ENCODE measurements at places on chromosomes 6 and 20.
A peak's percentile ranks its signal among the peaks of the same experiment; 100 is the strongest.

GRCh38 chr6:453152-453551 is 61.6 kb downstream of the IRF4 start:
- no peak for DNase-seq

DNA sequence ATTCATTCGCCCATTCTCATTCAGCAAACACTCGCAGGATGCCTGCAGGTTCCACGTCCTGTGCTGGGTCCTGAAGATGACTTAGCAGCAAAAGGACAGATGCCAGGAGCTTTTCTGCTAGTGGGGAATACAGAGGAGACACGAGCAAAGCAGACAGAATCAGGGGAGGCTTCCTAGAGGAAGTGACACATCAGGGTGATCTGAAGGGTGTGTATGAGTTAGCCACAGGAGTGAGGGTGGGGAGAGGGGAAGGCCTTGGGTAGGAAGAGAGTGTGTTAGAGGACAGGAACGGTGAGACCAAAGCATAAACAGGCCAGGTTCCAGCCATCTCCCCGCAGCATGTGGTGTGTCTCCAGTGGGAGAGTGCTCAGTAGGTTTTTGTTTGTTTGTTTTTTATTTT is 73.4 kb upstream of the GTSF1L start:
- DNase-seq = no peak

DNA sequence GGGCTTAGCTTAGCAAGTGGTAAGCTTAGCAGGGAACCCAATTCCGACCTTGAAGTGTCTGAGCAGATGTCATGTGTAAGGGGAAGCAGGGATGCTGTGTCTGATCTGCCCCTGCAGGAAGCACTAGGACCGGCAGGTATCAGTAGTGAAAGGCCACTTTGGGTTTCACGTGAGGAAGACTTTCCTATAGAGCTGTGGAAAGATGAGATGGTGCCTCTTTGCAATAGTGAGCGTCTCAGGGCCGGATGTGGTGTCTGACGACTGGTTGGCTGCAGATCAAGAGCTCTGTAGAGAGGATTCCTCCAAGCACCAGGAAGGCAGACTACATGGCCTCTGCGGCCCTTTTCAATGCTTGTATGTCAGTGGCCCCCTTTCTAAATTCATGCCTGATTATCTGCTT is 98.3 kb downstream of the TIAM2 start:
- no peak for DNase-seq

DNA sequence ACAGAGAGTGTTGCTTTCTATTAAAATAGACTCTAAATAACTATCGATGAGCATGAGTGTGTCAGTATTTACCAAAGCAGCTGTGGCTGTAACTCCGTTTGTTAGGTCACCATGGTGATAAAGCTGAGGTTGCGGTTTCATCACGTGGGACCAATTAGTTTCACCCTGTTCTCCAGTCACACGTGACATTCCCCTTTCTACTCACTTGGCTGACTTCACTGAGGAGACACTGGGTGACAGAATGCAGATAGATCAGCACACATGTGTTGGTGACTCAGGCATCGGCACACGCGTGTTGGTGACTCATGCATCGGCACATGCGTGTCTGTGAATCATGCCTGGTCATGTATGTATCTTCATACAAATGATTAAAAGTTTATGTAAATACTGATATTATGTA is 285.4 kb downstream of the THBS2 start:
- peak; percentile 82 for DNase-seq

- no peak for DNase-seq
Observed at GRCh38 chr20:40925829-40926510, 102.7 kb upstream of the TOP1 start.

DNA sequence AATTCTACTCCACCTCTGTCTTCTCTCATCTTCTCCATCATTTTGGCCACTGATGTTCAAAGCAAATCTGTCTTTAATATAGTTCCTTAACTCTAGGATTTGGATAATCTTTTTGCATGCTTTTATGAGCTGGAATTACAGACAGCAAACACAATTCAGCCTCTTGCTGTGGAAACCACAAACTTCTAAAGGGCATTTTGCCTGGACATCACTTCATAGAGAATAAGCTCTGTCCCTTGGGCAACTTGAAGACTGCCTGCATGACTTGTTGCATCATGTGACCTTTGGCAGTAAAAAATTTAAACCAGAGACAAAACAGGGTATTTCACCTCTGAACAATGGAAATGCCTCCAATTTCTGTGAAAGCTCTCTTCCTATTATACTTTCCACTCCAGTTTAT is 74.1 kb upstream of the HDDC2 start:
- DNase-seq = no peak

DNA sequence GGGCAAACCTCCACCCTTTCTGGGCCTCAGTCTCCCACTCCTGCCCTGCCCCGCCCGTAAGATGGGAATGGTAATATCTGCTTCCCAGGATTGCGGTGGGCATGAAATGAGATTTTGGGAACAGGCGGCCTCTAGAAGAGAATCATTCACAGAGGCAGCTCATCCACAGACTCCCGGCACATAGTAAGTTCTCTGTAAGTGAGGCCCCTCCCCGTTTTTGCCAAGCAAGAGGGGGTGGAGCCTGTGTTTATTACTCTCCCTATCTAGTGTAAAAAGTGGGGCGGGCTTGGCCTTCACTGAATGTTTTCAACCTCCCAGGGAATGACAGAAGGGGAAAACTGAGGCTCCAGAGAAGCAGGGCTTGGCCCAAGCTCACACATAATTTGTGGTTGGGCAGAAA is 20.0 kb downstream of the SUN5 start:
- DNase-seq = peak; percentile 83

DNA sequence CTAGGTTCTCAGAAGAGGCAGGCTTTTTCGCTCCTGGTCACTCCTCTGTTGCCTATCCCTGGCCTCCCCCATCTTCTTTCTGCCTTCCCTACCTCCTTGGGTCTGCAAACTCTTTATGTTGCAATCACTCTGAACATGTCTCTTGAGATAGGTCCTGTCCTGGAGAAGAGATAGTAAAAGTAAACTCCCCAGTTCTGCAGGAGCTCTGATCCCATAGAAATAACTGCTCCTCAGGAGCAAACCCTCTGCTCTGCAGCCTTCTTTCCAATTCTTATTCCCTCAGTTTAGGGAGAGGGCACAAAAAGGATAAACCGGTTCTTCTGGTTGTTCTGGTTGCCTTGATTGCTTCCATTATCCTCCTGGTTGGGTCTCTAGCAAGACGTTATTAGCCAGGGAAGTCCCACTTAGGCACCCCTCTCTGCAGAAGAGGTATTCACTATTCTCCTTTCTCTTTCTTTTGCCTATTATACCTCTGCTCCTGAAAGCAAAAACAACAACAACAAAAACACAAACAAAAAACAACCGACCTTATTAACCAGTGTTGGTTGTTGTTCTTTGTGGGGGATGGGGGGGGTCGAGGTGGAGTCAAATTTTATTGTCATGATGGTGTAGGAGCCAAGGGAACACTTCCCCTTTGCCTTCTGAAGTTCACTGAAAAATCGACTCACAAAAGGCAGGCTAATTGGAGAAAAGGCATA is 973 bp downstream of the TRIM38 start:
- DNase-seq = no peak

GRCh38 chr20:12957968-12958367 is 50.8 kb upstream of the SPTLC3 start:
- no peak for DNase-seq

GRCh38 chr6:41518118-41518517 is 28.1 kb upstream of the FOXP4 start:
- no peak for DNase-seq

GRCh38 chr20:7994809-7995208 is 24.8 kb downstream of the TMX4 start:
- no peak for DNase-seq

DNA sequence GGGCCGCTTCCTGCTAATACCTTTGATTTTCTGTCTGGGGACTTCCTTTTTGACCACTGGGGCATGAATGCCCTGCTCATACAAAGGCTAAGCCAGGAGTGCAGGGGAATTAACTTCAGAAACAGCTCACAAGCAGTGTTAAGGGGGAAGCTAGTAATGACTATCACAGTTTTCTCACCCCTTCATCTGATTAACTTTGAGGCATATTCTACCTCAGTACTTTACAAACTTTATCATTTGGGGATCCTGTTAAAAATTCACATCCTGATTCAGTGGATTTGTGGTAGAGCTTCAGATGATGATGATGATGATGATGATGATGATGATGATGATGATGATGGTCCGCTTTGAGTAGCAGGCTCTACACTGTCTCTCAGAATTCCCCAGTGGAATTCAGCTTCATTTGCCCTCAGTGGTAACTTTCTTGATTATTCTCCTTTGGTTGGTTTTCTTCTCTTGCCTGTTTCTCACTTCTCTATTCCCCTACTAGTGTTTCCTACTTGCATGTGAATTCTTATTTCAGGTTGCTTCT is 78.4 kb upstream of the TMEM170B start:
- no peak for DNase-seq

- DNase-seq = no peak
Observed at GRCh38 chr6:40948570-40948969, 90.5 kb downstream of the UNC5CL start.

DNA sequence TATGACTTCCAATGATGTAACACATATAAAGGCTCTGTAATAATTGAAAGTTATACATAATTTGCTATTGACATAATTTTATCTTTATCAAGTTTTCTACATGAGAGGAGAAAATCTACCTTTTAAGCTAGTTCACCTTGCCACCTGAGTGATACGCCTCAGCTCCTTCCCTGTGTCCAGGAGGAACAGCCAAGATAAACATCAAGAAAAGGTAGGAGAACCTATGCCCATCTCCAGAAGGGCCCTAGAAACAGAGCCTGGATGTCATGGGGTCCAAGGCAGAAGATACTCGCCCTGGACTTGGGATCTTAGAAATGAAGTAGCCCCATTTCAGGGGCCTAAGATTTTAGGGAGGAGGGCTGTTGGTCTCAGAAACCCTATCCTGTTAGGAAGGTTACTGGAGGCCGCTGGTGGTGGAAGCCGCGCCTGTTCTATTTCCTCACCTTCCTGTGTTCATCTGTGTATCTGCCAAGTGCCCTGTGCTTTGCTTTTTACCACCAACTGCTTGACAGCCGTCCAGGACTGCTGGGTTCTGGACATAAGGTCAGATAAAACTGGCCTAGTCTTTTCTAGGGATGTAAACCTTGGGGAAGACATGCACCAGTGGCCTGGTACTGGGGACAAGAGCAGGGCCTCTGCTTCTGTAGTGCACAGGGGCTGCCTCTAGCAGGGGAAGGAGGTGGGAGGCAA is 178.5 kb downstream of the ARID1B start:
- DNase-seq = no peak

- DNase-seq = no peak
Observed at GRCh38 chr6:70099732-70100131, 203.2 kb downstream of the COL9A1 start.

DNA sequence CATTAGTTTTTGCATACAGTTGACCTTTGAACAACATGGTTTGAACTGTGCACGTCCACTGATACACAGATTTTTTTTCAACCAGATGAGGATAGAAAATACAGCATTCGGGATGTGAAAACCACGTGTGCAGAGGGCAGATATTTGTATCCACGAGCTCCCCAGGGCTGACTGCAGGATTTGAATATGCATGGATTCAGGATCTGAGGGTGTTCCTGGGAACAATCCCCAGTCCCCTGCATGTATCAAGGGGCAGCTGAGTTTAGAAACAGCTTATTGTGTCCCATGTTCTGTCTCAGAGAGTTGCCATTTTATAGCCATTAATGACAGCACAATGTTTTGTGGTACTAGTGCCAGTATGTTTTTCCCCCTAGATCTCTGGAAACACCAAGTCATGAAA is 53.6 kb downstream of the CD164 start:
- no peak for DNase-seq

DNA sequence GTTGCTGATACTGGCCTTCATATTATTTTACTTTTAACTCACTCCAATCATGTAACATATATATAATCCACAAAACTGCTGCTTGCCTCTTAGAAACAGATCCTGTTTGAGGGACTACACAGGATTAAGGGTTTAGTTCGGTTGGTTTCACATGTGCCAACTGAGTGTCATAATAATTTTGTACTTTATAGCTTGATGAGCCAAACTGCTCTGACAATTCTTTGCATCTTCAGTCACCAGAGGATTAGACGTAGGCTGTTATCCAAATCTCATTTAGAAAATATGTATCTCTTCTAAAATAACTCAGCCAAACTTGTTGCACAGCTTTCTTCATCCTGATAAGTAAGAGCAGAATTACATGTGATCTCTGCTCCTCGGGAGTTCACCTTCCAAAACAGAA is 643.6 kb upstream of the PTCHD4 start:
- DNase-seq = no peak

GRCh38 chr6:138535728-138536455 is 36.6 kb upstream of the NHSL1 start:
- DNase-seq = no peak

DNA sequence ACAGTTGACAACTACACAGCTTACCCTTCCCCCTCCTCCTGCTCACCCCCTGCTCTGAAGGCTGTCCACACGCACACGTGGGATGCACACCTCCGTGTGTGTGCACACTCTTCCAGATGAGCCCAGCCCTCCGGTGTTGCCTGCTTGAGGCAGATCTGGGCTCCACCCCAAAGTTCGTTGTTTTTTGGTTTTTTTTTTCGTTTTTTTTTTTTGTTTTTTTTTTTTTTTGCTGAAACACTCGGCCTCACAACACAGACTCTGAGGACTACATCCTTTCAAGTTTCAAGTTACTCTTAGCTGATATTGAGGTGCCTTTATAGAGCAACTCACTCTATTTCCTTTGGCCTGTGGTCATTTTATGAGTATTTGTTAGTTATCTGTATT is 88.2 kb downstream of the RREB1 start:
- DNase-seq = no peak

DNA sequence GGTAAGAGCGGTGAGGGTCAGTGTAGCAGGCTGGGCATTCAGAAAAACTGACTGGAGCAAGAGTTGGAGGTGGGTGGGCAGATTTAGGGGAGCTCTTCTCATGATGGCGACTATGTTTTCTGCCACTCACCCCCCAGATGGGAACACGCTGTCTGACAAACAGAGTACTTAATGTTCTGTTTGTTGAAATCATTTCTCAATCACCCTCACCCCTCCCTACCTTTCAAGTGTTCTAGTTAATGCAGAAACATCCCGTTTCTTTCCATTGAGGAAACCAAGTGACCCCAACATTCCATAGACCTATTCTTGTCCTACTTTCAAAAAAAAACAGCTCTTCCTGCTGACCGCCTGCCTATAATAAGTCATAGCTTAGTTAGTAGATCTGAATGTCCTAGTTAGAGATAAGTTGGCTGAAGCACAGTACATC is 132.5 kb upstream of the NEDD9 start:
- DNase-seq = no peak

GRCh38 chr6:168304752-168305015 is 14.9 kb downstream of the DACT2 start:
- DNase-seq = no peak

DNA sequence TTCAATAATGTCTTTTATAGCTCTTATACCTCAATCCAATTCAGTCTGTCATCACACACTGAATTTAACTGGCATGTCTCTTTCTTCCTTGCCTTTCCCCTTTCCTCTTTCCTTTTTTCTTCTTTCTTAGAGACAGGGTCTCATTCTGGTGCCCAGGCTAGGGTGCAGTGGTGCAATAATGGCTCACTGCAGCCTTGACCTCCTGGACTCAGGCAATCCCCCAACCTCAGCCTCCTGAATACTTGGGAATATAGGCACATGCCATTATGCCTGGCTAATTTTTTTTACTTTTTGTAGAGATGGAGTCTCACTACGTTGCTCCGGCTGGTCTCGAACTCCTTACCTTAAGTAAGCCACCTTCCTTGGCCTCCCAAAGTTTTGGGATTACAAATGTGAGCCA is 65.9 kb downstream of the CBFA2T2 start:
- no peak for DNase-seq

Data from COLO829 (cell line).